ENCODE measurements at places on chromosomes 7 and 10.

DNA sequence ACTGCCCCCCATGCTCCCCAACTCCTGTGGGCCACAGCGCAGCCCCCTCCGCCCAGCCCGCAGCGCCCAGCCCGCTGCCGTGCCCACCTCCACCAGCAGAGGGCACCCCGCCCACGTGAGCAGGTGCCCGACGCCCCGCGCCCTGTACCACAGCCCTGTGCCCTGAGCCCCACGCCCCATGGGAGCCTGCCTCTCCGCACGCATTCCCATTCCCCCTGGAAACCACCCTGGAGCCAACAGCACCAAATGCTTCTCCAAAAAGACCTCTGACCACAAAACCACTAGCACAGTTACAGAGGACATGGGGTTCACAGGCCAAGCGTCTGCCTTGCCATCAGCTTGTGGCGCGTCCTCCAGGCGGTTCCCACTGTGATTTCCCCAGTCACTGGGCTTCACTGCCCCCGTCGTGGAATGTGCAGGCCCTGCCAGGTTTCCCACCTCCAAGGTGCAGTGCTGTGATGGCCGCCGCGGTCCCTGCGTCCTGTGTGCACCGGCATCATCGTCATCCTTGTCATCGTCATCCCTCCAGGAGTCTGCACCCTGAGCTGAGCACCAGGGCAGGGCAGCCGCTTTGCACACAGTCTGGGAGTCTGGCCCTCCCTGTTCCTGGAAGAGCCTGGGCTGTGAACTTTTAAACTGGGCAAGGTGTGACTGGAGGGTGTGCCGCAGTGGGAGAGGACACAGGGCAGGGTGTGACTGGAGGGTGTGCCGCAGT lies 61.7 kb downstream of the PWWP2B start:
- no peak for DNase-seq

DNA sequence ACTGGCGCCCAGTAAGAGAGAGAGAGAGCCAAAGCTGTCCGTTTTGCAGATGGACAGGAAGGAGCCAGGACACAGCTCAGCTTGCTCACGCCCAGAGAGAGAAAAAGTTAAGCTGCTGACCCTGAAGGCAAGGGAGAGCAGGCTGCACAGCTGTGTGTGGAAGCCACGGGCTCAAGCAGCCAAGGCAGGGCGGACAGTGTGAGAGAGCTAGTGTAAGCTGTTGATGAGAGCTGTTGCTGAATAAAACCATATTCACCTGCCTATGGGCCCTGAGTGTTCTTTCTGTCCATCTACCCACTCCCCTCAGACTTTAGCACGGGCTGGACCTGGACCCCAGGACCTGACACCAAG lies 5.4 kb downstream of the INMT start:
- DNase-seq, result no peak

- DNase-seq, result no peak
Measured at GRCh38 chr7:50416527-50417182, 33.5 kb downstream of the FIGNL1 start.

GRCh38 chr7:131737746-131738465 lies 181.5 kb upstream of the PODXL start:
- DNase-seq, result no peak

- no peak for DNase-seq
Measured at GRCh38 chr7:140060788-140061606, 1.8 kb downstream of the PARP12 start.

DNA sequence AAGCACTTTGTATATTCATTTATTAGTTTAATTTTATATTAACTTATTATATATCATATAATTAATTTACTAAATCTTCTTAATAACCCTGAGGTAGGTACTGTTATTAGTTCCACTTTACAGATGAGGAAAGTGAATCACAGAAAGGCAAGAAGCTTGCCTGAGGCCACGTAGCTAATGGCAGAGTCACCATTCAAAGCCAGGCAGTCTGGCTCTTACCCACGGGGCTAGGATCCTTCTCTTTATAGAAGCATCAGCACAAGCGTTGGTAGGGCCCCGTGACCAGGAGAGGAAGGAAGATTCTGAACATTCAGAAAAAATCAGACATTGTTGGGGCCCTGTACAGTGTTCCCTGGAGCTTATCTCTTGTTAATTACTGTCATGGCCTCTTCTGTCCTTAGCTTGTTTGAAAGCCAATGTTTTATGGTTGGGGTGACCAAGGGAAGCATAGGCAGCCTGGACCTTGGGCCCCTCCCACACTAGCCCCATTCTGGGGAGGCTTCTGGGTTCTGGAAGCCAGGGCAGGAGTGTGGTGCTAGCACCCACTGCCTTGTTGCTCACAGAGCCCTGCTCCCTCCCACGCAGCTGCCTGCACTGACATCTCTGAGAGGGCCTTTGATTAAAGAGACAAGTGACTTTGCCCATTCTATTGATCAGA lies 31.1 kb upstream of the SLF2 start:
- DNase-seq, result no peak

GRCh38 chr7:159120540-159120919 lies 24.1 kb downstream of the VIPR2 start:
- no peak for DNase-seq

DNA sequence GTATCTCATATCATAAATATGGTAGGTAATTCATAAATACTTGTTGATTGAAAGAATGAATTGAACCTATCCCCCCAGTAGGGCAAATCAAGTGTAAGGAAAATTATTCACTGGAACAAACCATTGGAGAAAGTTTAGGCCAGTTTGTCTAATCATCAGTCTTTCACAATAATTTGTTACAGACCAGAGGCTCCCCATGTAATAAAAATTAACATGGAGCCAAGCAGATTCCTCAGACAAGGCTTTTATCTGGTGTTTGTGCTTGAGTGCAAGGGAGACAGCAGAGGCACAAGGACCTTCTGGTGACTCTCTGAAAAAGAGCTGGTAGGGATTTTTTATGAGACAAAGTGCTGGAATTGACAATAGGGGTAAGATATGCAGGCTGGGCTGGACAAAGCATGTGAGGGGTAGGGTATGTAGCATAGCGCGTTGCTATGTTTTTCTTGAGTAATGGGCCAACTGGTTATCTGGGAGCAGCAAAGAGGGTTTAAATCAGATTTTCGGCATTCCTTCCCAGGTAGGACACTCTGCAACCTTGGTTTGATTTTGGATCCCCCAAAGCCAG lies 7.8 kb upstream of the PANK1 start:
- DNase-seq, result no peak

GRCh38 chr10:63537536-63537935 lies 16.3 kb downstream of the REEP3 start:
- no peak for DNase-seq

GRCh38 chr10:20846263-20846662 lies 50.8 kb downstream of the NEBL start:
- DNase-seq, result no peak

DNA sequence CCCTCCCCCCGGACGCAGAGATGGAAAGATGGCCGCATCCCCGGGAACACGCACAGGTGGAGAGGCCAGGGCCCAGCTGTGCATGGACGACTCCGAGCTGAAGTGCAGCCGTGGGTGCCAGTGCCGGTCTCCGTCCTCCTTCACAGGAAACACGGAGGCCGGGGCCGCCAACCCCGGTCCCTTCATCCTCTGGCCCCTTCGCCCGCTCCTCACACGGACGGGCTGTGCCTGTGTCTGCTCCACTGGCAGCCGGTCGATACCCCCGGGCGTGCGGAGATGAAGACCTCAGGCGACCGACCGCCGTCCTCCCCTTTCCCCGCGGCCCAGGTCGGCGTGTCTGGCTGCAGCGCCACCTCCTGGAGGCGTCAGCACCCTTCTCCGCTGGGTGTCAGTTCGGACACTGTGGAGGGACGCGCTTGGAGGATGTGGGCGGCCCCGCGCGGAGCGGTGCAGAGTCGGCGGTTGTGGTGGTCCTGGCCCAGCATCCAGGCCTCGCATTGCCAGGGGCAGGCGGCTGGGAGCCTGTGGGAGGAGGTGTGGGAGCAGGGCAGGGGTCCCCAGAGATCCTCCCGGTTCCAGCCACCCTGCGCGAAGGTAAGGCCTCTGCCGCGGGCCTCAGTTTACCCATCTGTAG lies 9.9 kb downstream of the ZNF511 start:
- DNase-seq, result no peak

DNA sequence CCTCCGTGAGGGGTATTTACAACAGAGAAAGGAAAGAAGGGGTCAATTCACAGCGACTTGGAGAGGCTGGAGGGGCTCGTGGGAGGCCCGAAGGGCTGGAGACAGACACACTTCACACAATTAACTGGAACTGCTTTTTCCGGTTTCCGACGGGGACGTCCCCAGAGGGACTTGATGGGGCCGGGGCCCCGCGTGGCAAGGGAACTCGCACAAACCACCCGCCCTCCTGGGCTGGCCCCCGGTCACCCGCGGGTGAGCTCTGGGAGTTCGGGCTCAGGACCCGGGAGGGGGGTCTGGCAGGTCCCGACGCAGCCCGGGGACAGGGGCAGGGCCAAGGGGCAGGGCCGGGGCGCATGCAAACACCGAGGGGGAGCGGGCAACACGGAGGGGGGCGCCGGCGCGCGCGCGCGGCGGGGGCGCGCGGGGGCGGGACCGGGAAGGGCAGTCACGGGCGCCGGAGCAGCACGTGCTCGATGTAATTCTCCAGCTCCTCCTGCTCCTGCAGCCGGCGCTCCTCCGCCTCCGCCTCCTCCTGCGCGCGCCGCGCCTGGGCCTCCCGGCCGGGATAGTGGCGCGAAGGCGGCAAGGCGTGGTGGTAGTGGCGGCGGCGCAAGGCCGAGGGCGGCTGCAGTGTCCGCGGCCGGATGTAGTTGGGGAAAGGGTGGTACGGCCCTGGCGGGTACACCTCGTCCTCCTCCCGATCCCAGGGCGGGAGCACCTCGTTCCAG lies 2.7 kb downstream of the VGF start:
- DNase-seq, result no peak

- DNase-seq, result no peak
Measured at GRCh38 chr7:5594616-5595544, 171.2 kb upstream of the TNRC18 start.

GRCh38 chr7:157627646-157628045 lies 290.8 kb downstream of the DNAJB6 start:
- DNase-seq, result no peak

- no peak for DNase-seq
Measured at GRCh38 chr7:21967598-21968003, 21.9 kb upstream of the CDCA7L start.

DNA sequence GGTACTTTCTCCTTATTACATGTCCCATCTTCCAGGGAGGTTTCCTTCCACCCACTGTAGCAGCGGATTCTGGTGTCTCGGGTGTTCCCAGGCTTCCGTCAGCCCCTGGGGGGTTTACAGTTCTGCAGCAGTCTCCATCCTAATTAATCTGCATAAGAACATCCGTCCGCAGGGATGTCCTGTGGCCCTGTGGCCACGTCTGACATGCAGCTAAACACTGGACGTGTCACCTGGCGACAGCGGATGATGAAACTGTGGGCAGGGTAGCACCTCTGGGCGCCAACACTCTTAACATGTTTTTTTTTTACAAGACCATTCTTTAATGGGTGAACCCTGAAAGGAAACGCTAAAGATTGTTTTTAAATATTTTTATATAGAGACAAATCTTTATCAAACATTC lies 58.2 kb downstream of the DIP2C start:
- no peak for DNase-seq
